CD4-positive, CD25-positive, alpha-beta regulatory T cell (primary cell): ENCODE measurements at places on chromosomes 3 and 15.

- no peak for DNase-seq
- H3K4me1 ChIP-seq: no peaks in the 10 kb centered on the region
- H3K27me3 ChIP-seq: no peaks in the 10 kb centered on the region
- no peak overlapping the region for H3K4me3 ChIP-seq
- no peak overlapping the region for H3K27ac ChIP-seq
Measured at GRCh38 chr3:131370935-131371687, 10.5 kb upstream of the NUDT16 start.

- DNase-seq: no peak
- H3K27me3 ChIP-seq: no peaks in the 10 kb centered on the region
- H3K4me3 ChIP-seq: no peak overlapping the region
- no peak overlapping the region for H3K27ac ChIP-seq
- H3K4me1 ChIP-seq: no peaks in the 10 kb centered on the region
Measured at GRCh38 chr3:161295325-161295724, 74.2 kb downstream of the NMD3 start.

DNA sequence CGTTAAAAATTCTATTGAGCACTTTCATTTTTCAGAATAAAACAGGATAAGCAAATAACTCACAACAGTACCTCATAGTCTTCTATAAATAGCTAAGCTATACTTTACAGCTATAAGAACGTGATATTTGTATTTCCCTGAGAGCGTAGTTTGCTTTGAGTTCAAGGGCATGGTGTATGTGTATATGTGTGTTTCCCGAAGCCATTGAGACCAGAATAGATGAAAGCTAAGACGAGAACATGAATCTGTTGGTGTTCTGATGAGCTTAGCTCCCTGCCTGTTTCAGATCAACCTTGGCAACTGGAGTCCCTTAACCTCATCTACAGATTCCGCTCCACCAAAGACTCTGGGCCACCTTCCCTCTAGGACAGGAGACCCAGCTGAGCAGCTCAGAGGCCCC is 59.5 kb upstream of the MCF2L2 start:
- peaks cover 34% of the 10 kb centered on the region for H3K36me3 ChIP-seq
- H3K4me1 ChIP-seq: no peaks in the 10 kb centered on the region
- DNase-seq: no peak
- peak overlapping the region; percentile 16 for H3K27ac ChIP-seq
- no peak overlapping the region for H3K4me3 ChIP-seq

DNA sequence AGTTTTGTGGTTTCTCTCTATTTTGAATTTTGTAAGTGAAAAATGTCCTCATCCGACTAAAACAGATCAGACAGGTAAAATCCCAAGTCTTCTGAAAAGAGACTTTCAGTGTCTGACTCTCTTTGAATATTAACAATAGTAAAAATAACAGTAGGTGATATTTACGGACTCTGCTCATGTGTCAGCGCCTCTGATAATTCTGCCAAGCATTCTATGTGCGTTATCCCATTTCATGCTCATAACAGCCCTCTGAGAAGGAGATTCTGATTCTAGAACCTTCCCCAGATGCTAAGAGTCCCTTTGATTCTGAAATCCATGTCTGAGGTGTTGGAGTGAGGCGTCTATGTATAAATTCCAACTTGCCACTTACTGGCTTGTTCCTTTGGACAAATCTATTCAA is 282.8 kb downstream of the FEZF2 start:
- no peaks in the 10 kb centered on the region for H3K36me3 ChIP-seq
- DNase-seq: no peak
- H3K4me1 ChIP-seq: no peaks in the 10 kb centered on the region
- H3K4me3 ChIP-seq: no peak overlapping the region
- no peak overlapping the region for H3K27ac ChIP-seq

GRCh38 chr3:14344351-14344750 is 58.1 kb upstream of the SLC6A6 start:
- no peaks in the 10 kb centered on the region for H3K27me3 ChIP-seq
- no peak overlapping the region for H3K27ac ChIP-seq
- no peak overlapping the region for H3K4me3 ChIP-seq
- H3K36me3 ChIP-seq: no peaks in the 10 kb centered on the region
- no peaks in the 10 kb centered on the region for H3K4me1 ChIP-seq
- DNase-seq: no peak

GRCh38 chr3:110743984-110744383 is 327.6 kb upstream of the NECTIN3 start:
- H3K27me3 ChIP-seq: peaks cover under 1% of the 10 kb centered on the region
- no peak overlapping the region for H3K27ac ChIP-seq
- DNase-seq: no peak
- H3K4me3 ChIP-seq: no peak overlapping the region

GRCh38 chr3:40317061-40317855 is 7.8 kb downstream of the EIF1B start:
- H3K27ac ChIP-seq: no peak overlapping the region
- peak; percentile 79 for DNase-seq
- peaks cover 21% of the 10 kb centered on the region for H3K36me3 ChIP-seq
- no peak overlapping the region for H3K4me3 ChIP-seq
- H3K27me3 ChIP-seq: no peaks in the 10 kb centered on the region

GRCh38 chr15:47885920-47886319 is 168.6 kb downstream of the SEMA6D start:
- H3K4me3 ChIP-seq: no peak overlapping the region
- no peak for DNase-seq
- no peak overlapping the region for H3K27ac ChIP-seq
- H3K4me1 ChIP-seq: no peaks in the 10 kb centered on the region
- H3K27me3 ChIP-seq: no peaks in the 10 kb centered on the region
- H3K36me3 ChIP-seq: no peaks in the 10 kb centered on the region

- H3K4me1 ChIP-seq: peaks cover 23% of the 10 kb centered on the region
- no peak for DNase-seq
- H3K36me3 ChIP-seq: no peaks in the 10 kb centered on the region
- H3K27ac ChIP-seq: no peak overlapping the region
- peak overlapping the region; percentile 76 for H3K4me3 ChIP-seq
Measured at GRCh38 chr3:107432013-107432515, 54.8 kb downstream of the CCDC54 start.

GRCh38 chr15:62105266-62105665 is 38.5 kb downstream of the C2CD4A start:
- H3K27me3 ChIP-seq: peaks cover 3% of the 10 kb centered on the region
- no peaks in the 10 kb centered on the region for H3K4me1 ChIP-seq
- no peak overlapping the region for H3K4me3 ChIP-seq
- no peak for DNase-seq
- no peak overlapping the region for H3K27ac ChIP-seq

- no peaks in the 10 kb centered on the region for H3K36me3 ChIP-seq
- no peaks in the 10 kb centered on the region for H3K27me3 ChIP-seq
- no peak overlapping the region for H3K27ac ChIP-seq
- no peak for DNase-seq
- H3K4me1 ChIP-seq: no peaks in the 10 kb centered on the region
Measured at GRCh38 chr3:74445541-74445940, 168.9 kb downstream of the CNTN3 start.
